Jurkat, Clone E6-1 (cell line): ENCODE measurements at places on chromosomes 2 and 18.

GRCh38 chr2:112683550-112684414, 37.0 kb upstream of the NT5DC4 start:
- no peak for DNase-seq

DNA sequence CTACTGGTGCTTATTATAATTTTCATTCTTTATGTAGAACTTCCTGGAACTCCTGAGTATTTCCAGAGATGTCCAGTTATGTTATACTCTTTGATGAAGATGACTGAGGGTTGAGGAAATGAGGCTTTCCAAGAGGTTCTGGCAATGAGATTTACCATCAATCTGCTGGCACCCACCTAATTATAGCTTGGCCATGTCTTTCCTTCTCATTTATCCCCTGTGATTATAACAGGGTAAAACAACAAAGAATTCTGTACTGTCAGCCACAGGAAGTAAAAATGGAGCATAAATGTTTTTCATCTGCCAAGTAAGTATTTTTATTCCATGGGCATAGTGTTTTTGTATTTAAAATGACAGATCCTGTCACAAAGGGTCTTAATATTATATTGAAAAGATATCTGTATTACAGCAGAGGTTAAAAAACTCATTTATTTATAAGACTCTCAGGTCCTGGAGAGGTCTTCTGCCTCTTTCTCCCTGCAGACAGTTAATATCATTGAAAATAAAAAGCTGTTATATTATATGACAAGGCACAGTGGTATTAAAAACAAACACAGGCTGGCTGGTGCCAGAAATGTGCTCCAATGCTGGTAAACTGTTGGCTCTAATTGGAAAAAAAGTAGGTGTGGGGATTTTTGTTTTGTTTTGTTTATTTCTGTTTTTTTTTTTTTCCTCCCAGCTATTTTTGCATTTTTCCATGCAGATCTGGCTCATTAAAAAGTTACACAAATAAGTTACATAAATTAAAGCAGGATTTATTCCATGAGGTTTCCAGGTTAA, 1764.1 kb upstream of the CELF4 start:
- DNase-seq = no peak

DNA sequence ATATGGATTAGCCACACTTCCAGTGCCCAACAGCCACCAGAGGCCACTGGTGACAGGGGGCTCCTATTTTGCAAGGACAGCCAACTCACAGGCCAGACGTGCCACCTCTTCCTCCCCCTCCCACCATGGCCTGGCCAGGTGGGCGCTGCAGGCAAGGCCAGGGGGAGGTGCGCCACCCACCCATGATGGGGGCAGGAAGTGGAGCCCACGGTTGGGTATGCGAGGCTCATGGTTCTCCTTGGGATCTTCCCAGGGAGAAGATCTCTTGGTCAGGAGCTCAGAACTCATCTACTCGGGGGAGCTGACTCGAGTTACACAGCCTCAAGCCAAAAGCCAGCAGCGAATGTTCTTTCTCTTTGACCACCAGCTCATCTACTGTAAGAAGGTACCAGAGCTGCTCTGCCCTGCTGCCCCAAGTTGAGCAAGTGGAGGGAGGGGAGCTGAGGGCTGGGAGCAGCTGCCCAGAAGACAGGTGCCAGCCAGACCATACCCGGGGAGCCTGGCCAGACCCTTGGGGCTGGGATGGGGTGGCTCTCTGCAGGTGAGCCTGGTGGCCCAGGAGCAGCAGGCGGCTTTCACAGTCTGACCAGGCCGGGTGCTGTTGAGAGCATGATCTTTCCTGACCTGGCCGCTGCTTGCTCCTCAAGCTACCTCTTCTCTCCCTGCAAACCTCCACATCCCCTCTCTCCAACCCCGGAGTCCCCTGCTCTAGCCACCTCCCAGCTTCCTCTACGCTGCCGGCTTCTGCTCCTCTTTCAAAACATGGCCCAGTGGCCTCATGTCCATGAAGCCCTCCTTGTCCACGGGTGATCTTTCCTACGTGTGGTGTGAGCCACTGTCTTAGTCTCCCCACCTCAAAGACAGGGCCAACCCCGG, 49.8 kb downstream of the FAM168B start:
- DNase-seq = no peak

DNA sequence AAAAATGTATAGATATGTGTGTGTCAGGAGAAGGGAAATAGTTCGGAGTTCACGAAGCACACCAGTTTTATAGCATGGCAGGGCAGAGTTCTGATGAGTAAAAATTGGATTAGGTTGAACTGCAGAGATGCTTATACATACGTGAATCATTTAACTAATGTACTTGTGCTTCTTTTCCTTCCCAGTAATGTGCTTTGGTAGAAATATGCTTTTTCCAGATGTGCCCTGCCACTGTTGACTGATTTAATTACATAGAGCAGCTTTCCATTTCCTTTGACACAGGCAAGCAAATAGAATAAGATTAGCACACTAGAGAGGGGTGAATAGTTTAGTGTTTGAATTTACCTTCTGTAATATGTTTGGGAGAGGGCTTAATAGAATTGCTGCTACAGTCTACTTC, 28.9 kb upstream of the ARMC9 start:
- DNase-seq = no peak

GRCh38 chr18:55314615-55315237, 273.3 kb downstream of the TCF4 start:
- DNase-seq = no peak

- DNase-seq = no peak
Observed at GRCh38 chr2:154992826-154993225, 294.3 kb downstream of the KCNJ3 start.

- no peak for DNase-seq
Observed at GRCh38 chr2:128710242-128710641, 391.6 kb upstream of the HS6ST1 start.

GRCh38 chr2:112187805-112188596, 49.8 kb downstream of the FBLN7 start:
- DNase-seq = peak; percentile 90

GRCh38 chr2:64296140-64296480, 151.9 kb upstream of the PELI1 start:
- DNase-seq = no peak

DNA sequence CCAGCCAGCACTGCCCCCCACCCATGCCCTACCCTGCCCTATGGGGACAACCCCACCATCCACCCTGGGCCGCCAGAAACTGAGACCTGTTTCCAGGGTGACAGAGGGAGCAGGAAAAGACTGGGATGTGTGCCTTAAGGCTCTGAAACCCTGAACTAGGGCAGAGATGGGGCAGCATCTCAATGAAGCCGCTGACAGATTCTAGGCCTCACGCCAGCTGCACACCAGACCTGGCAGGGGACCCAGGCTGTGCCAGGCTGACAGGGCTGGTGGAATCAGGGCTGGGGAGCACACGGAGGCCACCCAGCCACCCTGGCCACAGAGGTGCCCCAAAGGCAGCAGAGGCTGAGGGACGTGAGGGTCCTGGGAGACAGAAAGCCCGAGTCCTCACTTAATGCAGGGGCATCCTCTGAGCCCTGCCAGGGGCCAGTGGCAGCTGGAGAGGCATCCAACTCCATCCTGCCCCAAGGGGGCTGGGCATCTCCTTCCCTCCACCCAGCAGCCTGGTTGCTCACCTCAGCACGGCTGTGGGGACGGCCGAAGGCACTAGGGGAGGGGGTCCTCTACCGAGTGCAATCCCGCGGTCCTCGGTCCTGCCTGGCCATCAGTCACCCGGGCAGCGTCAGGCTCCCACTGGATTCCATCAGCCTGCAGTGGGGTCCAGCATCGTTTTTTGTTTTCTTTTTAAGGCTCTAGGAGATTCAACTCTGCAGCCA, 169.2 kb downstream of the ZFP36L2 start:
- no peak for DNase-seq
